ENCODE measurements at places on chromosomes 6 and 20. TPM values are rescaled to one million over a fixed set of nuclear protein-coding genes. Genes with fewer than 3 reads are reported as not detected.

CLDN20 gene
- not detected for total RNA-seq

MANEA gene
- total RNA-seq = 5.7 TPM

DNA sequence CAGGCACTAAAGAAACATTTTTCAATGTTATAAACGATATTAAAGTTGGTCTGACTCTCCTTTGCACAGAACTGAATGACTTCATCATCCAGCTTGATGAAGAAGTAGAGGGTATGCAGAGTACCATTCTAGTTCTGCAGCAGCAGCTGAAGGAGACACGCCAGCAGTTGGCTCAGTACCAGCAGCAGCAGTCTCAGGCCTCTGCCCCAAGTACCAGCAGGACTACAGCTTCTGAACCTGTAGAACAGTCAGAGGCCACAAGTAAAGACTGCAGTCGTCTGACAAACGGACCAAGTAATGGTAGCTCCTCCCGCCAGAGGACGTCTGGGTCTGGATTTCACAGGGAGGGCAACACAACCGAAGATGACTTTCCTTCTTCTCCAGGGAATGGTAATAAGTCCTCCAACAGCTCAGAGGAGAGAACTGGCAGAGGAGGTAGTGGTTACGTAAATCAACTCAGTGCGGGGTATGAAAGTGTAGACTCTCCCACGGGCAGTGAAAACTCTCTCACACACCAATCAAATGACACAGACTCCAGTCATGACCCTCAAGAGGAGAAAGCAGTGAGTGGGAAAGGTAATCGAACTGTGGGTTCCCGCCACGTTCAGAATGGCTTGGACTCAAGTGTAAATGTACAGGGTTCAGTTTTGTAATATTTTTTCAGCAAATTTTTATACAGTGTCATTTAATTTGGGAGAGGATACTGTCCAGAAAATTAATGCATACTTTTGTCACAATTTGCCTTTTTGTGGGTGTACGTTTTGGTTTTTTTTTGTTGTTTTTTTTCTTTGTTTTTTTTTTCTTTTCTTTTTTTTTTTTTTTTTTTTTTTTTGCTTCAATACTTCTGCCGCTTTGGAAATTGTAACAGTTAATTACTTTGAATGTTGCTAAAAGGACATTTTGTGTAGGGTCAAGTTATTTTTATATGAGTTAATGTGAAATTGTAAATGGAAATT lies 6.6 kb upstream of the ACAT2 start:
- DNase-seq = no peak

DNA sequence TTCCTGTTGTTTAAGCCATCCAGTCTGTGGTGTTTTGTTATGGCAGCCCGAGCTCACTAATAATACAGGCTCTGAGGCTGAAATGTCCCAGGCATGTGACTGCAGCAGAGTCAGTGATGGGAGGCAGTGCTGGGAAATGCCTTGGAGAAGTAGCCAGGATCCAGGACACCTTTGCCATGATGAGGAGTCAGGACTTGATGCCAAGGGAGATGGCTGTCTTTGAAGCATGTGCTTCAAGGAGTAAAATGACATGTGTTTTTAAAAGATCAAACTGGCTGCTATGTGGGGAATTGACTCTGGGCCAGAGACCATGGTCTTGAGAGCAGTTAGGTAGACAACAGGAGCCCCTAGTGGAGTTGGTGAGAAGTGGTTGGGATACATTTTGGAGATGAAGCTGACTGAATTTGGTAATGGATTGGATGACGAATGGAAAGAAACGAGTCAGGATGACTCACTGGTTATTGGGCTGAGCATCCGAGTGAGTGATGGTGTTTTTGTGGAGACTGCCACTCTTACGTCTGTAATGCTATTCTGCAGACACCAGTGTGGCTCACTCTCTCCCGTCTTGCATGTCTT lies 322.2 kb downstream of the PLCB1 start:
- no peak for DNase-seq

TBX18 gene
- 0.52 TPM for total RNA-seq

DNA sequence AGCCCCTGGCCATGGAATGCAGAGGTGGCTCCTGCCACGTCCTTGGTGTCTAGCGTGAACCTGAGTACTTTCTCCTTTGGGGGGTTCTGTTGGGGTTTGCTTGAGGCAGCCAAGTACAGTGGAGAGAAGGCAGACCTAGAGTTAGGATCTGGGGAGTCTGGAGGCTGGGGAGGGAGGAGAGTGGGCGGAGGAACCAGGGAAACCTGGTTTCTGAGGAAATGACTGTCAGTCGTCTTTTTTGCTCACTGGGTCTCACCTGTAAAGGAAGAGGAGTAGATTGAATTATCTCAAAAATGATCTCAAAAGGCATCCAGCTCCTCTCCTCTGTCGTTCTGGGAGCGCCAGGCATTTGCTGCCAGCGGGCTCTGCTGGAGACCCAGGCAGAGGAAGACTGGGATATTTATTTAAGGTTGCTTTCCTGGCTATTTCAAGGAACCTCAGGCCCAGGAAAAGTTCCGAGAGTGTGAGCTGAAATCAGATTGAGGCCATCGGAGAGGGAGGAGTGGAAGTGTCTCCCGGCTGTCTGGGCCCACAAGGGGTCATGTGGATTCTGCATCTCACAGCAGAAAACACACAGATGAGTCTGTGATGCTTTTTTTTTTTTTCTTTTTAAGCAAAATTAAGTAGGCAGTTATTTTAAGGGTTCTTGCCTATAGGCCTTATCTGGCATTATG lies 16.1 kb downstream of the EPB41L1 start:
- DNase-seq = no peak

DNA sequence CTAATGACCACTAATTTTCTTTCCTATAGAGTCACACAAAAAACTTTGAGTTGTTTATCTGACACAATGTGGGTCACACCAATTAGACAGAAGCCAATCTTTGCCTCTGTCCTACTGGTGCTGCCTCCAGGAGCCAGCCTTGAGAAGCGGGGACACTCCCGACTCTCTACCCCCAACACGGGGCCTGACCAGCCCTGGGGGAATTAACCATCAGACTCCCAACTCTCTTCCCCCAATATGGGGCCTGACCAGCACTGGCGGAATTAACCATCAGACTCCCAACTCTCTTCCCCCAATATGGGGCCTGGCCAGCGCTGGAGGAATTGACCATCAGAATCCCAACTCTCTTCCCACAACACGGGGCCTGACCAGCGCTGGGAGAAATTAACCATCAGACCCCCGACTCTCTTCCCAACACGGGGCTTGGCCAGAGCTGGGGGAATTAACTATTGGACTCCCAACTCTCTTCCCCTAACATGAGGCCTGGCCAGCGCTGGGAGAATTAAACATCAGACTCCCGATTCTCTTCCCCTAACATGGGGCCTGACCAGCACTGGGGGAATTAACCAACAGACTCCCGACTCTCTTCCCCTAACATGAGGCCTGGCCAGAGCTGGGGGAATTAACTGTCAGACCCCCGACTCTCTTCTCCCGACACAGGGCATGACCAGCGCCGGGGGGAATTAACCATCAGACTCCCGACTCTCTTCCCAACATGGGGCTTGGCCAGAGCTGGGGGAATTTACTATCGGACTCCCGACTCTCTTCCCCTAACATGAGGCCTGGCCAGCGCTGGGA lies 12.5 kb downstream of the CST7 start:
- DNase-seq = no peak
